ENCODE measurements at places on chromosomes 12 and 14. TPM values are rescaled to one million over a fixed set of nuclear protein-coding genes. Genes with fewer than 3 reads are reported as not detected.

ARHGDIB gene
- 69.5 TPM for total RNA-seq

GZMH gene
- not detected for total RNA-seq

OSGEP gene
- 23.8 TPM for total RNA-seq

DTD2 gene
- 10.5 TPM for total RNA-seq

TMEM132D gene
- total RNA-seq, result not detected

STXBP6 gene
- total RNA-seq, result 13.5 TPM

TMED10 gene
- 325 TPM for total RNA-seq

RERG gene
- 12.4 TPM for total RNA-seq

TSPAN19 gene
- not detected for total RNA-seq

AQP2 gene
- total RNA-seq, result 0.83 TPM

SOCS2 gene
- 21.4 TPM for total RNA-seq

RNASE1 gene
- 343 TPM for total RNA-seq

SDSL gene
- total RNA-seq, result 5.5 TPM

PPP4R4 gene
- 0.22 TPM for total RNA-seq

TPI1 gene
- total RNA-seq, result 755 TPM

Measured in right atrium auricular region (tissue), 2 donors.